Suppressor macrophage (primary cell): ENCODE measurements at places on chromosomes 3 and 15.

- peak; percentile 28 for DNase-seq
These were observed 6.0 kb downstream of the PLIN1 start for GRCh38 chr15:89673165-89673512.

DNA sequence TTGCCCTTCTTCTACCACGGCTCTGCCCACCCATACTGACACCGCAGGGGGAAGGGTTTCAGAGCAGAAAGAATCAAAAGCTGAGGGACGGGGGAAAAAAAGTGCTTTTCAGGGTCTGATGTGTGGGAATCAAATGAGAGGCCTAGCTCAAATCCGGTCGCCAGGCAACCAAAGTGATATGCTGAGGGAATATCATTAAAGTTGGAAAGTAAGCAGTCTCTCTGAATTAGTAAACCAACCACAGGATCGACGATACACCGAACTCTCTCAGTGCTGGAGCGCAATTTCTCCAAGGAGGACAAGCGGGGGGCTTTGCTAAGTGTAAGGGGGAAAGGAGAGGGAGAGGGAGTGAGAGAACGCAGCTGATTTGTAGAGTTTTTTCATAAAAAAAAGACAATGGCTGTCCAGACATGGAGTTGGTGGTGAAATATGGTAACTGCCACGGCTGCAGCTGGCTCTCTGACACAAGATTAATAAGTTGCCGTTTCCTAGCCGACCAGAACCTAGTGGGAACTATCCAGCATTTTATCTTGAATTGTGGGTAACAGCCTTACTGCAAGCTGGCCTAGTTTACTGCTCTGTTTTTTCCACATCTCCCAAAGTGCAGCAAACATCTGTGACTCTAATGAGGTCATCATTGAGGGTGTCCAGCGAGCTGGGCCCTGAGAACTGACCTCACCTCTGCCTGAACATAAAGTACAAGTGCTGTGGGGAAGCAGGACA is 530.2 kb downstream of the SOX2 start:
- no peak for DNase-seq

DNA sequence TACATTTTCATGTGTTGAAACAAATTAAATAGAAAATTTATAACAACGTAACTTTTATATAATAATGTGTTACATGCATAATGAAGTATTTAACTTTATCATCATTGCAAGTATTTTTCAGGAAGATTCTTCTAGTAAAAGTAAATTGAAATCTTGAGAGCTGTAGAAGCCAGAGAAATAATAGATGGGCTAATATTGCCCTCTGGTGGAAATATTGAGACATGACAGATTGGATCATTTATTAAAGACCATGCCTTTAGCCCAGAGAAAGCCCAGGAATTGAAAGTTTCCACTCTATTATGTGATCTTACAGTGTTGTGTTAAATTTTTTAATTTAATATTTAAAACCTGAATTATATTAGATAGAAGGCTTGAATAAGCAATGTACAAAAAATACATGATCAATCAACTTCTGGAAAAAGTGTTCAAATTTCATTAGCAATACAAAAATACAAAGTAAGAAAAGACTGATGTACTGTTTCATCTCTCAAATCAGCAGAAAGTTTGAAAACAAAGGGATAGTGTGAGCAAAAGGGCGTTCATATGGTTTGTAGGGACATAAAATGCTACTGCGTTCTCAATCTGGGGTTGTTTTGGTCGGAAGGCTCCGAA is 52.7 kb upstream of the SPTSSB start:
- peak; percentile 20 for DNase-seq

- DNase-seq = no peak
These were observed 22.1 kb downstream of the PLA2G4D start for GRCh38 chr15:42072141-42072685.

DNA sequence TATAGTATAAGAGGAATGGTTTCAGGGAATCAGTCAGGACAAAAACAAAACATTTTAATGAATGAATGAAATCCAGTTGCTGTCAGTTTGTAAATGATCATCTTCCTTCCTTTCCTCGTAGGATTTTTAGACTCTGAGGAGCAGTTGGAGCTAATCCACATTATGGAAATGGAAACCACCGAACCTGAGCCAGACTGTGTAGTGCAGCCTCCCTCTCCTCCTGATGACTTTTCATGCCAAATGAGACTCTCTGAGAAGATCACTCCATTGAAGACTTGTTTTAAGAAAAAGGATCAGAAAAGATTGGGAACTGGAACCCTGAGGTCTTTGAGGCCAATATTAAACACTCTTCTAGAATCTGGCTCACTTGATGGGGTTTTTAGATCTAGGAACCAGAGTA is 3.1 kb downstream of the TIPARP start:
- DNase-seq = no peak

- DNase-seq = no peak
These were observed 455.4 kb downstream of the RAP2B start for GRCh38 chr3:153617463-153617862.

GRCh38 chr15:52857471-52857870 is 67.3 kb upstream of the ONECUT1 start:
- DNase-seq = no peak

- DNase-seq = peak; percentile 6
These were observed 5.1 kb downstream of the ABHD5 start for GRCh38 chr3:43695863-43696262.

DNA sequence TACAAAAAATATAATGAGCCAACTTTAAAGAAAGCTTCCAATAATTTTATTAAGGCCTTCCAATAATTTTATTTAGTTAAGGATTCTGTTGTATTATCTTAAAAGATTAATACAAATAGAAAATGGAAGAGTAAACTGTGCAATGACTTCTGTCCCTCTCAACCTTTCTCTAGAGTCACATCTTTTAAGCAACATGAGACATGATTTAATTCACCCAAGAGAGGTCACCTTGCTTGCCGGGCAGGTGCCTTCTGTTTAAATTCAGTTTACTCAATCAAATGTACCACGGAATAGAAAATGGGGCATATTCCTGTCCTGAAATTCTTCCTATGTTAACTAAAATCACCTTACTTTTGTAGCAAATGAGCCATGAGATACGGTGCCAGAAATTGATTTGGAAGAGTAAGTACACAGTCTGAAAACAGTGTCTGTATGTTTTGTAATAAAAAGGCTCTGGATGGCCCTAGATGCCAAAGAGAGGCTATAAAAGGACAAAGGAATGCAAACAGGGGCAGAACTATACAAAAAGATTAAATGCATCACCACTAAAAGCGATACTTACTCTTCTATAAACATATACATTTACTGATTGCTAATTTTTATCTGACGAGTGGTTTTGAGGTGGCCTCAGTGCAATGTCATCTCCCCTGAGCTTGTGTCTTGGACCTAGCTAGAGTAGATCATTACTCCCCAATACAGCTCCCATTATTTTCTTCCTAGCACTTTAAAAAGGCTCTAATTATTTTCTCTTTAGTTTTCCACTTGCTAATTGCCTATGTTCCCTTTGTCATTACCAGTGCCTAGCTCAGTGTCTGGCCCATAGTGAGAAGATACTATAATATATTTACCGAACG is 134.0 kb downstream of the FHIT start:
- no peak for DNase-seq

DNA sequence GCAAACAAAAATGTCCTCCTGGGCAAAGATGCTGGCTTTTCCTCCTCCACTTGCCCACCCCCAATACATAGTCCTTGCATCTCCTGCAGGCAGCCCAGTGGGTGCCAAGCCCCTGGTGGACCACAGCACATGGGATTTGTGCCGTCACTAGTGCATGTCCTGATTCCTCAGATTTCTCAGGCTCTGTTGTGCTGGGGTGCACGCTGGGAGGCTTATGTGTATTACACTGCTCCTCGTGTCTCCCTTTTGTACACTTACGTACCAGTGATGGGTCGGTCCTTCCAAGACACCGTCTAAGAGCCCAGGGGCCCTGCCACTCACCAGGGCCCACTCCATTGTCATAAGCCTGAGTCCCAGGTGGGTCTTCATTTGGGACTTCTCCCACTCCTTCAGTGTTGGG is 70.1 kb downstream of the PLXNA1 start:
- no peak for DNase-seq

DNA sequence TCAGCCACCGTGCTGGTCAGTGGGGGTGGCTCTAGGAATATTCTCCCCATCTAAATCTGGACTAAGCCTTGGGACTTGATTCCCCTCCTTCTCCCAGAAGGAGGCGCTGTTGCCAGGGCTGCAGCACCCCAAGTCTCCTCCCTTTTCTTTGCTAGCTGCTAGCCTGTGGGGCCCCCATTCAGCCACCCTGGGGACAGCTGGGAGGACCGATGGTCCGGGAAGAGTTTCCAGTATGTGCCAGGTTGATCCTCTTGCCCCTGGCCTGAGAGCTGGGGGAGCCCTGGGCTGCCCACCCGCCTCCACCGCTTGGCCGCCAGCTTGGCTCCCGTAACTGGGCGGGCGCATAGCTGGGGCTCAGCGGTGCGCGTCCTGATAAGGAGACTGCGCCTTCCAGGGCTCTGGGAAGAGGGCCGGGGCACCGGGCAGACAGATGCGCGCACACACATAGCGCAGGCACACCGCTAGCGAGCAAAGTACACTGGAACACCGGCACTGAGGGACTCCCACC is 4.2 kb downstream of the SMAD6 start:
- no peak for DNase-seq

GRCh38 chr15:49721091-49721490 is 100.2 kb downstream of the DTWD1 start:
- DNase-seq = no peak

DNA sequence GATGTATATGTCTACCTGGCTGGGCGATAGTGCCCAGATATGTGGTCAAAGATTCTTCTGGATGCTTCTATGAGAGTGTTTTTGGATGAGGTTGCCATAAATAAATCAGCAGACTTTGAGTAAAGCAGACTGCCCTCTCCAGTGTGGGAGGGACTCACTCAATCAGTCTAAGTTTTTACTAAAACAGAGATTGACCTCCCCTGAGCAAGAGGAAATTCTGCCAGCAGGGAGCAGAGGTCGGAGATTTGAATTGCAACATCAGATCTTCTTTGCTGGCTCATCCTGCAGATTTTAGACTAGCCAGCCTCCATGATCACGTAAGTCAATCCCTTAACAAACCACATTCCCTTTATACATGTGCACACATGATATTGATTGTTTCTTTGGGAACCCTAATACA is 300.9 kb downstream of the MCTP2 start:
- no peak for DNase-seq

GRCh38 chr3:61901986-61902385 is 340.6 kb downstream of the PTPRG start:
- no peak for DNase-seq

- DNase-seq = no peak
These were observed 62.6 kb downstream of the DUT start for GRCh38 chr15:48393645-48394506.
